Effector CD4-positive, alpha-beta T cell (primary cell): ENCODE measurements at places on chromosomes 4 and X.

GRCh38 chr4:186592445-186592844, 37.1 kb upstream of the MTNR1A start:
- DNase-seq = no peak

DNA sequence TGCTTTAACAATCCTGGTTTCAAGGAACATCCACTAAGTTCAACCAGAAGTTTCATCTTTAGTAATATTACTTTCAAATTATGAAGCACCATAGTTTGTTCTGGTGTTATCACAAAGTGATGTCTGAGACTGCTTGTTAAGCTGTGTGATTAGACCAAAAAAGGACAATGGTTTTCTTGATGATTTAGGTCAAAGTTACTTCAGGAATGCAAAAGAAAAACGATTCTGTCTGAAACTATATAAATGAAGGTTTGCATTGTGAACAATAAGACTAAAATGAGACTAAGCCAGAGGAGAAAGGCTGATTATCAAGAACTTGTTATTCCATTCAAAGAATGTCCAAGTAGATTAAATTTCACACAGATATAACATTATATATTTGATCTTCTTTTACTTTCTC, 122.4 kb upstream of the ETNPPL start:
- no peak for DNase-seq

DNA sequence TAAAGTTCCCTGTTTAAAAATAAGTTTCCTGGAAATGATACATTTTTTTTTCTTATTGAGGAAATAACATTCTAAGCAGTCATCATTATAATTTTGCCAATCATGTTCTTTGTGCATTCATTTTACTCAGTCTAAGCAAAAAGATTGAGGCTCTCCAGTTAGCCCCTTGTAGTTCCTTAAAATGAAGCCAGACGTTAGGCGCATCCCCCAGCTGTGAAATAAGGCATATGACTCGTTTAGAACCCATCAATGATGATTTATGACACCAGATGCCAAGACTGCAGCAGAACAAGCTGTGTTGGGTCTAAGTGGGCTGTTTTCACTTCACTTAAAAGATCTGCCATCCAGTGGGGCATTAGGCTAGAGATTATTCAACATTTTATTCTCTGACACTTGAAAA, 17.0 kb downstream of the PDGFC start:
- no peak for DNase-seq

GRCh38 chr4:107896646-107897045, 34.7 kb upstream of the CYP2U1 start:
- DNase-seq = no peak

DNA sequence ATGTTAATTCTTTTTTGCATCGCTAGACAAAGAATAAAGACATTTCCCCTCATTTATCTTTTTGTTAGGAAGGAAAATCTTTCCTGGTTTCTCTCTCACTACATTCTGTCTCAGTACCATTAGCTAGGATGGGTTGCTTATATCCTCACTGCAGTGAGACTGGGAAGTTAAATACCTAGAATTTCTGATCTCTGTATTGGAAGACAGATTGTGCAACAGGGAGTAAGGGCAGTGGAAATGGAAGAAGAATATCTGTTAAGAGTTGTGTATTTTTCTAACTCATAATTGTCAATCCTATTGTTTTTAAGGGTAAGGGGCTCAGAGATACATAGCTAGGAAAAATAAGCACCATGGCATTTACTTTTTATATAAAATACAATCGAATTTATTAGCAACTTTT, 19.6 kb downstream of the PTPN13 start:
- no peak for DNase-seq

- DNase-seq = no peak
Observed at GRCh38 chrX:134647477-134647877, 10.8 kb downstream of the PLAC1 start.

GRCh38 chrX:125894947-125895346, 271.1 kb downstream of the DCAF12L2 start:
- DNase-seq = no peak

- DNase-seq = no peak
Observed at GRCh38 chrX:703866-704265, 73.3 kb downstream of the SHOX start.

- no peak for DNase-seq
Observed at GRCh38 chrX:119177278-119177677, 49.7 kb upstream of the KIAA1210 start.

DNA sequence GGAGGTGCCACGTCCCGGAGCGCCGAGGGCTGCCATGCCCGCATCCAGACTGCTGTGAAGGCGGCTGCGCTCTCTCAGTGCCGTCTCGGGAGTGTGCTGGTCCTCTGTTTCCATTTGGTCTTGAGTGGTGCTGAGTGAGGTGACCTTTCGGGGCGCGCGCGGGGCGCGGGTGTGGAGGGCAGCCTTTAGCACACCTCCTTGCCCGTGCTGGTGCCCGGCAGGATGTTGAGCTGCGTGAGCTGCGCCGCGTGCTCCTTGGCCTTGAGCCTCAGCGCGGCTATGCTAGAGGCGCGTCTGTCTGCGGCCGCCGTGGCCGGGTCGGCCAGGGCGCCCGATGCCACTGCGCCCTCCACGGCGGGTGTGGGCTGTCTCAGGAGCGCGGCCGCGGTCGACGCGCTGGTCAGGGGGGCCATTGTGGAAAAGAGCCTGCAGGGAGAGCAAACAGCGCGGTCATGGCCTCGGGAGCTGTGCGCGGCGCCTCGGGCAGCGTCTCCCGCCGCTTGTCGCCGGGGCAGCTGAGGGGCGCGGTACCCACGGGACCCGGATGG, 11.2 kb downstream of the ARX start:
- no peak for DNase-seq

DNA sequence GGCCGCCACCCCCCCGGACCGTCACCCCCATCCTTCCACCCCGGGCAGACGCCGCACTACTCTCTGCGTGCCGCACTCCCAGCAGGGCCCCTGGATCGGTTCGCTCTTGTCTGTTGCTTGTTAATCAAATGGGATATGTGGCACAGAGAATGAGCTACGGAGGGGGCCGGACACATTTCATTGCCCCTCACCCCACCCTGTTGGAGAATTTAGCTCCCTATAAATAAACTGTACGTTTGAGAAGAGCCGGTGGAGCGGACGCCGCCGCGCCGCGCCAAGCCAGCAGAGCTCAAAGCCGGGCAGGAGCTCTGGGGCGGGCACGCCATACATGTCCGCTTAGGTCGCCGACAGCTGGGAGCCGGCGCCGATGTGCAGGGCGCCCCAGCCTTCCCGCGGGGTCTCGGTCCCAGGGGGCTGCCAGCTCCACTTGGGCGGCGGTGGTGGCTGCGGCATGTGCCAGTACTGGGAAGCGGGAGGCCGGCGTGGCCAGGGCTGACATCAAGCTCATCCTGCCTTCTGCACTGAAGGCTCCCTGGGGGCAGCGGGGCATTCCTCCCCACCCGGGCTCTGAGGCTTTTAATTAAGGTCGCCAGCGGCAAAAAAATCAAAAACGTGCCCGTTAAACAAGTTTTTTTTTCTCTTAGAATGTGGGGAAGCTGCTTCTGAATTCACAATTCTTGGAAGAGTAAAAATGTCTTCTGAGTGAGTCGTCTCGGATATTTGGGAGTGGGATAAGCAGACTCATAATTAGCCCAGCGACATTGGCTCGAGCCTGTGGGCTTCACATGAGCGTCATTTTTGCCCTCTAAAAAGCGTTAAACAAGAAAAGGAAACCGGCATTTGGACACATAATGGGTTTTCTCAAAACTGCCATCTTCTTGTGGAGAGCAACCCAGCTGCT, 1.1 kb upstream of the PCDH19 start:
- no peak for DNase-seq

DNA sequence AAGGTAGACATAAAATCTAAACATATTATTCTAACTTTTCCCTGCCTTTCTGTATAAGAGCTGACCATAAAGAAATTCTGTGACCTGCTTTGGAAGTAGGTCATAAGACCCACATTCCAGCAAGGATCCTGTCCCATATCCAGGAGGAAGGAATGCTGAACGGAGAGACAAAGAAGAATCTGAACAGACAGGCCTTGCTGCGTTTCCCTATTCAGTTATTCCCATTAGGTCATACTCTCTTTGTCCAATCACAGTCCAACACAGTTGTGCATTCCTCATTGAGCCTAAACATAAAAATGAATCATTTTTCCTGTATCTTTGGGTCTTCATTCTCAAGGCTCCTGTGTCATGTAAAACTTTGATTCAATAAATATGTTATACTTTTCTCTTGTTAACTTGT, 287.6 kb upstream of the TAPT1 start:
- no peak for DNase-seq

GRCh38 chr4:131348263-131348662, 1800.8 kb upstream of the PCDH10 start:
- no peak for DNase-seq

DNA sequence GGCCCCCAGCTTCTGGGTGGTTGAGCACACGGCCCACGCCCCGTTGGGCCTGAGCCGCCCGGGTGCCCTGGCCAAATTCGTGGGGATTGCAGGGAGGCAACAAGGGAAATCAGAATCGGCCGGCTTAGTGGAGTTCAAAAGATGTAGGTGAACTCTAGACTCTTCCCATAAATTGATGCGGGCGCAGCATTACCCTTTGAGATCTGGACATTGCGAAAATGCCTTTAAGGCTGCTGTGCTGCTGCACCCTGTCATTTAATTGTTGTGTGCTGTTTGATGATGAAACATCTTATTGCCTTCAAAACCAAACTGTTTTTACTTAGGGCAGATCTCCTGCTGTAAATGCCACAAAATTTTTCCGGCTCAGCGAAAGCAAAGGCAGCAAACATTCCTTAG, 409 bp upstream of the MPP1 start:
- no peak for DNase-seq
